ENCODE measurements at places on chromosomes 11 and 22. TPM values are rescaled to one million over a fixed set of nuclear protein-coding genes. Genes with fewer than 3 reads are reported as not detected.

The IL18 gene
- 0.32 TPM for total RNA-seq

The RIMBP3B gene
- 0.31 TPM for total RNA-seq

- DNase-seq: peak; percentile 24
Measured at GRCh38 chr22:38871360-38872171, 450 bp downstream of the CBX6 start.

GRCh38 chr11:65147352-65148075, 13.2 kb upstream of the SYVN1 start:
- DNase-seq: no peak

GRCh38 chr11:59553323-59553722, 42.0 kb downstream of the OR4D9 start:
- DNase-seq: no peak

- DNase-seq: no peak
Measured at GRCh38 chr11:71426413-71426812, 21.8 kb downstream of the DHCR7 start.

The ATG16L2 gene
- 125 TPM for total RNA-seq

DNA sequence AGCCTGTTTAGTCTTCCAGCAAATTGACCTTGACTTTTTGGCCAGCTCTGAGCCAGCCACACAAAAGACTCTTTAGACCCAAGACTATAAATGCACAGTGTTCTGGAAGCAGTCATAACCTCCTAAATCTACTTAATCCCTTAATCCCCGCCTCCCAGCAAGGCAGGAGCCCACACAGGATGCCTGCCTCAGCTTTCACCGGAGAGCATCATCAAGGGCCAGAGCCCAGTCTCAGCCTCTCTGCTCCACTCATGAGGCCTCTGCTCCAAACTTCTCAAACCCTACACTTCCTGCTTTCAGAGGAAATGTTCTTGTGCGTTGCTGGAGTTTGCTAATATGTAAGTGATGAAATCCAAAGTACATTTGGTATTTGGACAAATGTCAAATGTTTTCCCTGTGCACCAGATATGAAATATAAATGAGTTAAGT, 57.9 kb upstream of the FSHB start:
- no peak for DNase-seq

DNA sequence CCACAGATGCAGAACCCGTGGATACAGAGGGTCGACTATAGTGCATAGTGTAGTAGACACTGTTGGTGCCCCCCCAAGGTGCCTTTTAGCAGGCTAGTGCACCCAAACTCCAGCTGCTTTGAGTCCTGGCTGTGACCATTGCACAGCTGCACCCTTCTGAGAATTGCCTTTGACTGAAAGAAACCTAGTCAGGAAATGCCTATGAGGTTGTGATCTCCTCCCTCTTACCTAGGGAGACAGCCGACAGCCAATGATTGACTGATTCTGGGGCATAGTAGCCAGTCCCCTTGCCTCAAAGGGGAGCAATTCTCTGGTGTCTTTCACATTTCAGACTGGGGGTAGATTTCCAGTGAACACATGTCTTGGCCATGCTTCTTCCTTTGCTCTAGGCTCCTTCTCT, 74.2 kb downstream of the DCDC1 start:
- DNase-seq: no peak

The NKAPD1 gene
- total RNA-seq: 23.0 TPM

The MPZL2 gene
- total RNA-seq: 0.69 TPM

The APOA4 gene
- not detected for total RNA-seq

DNA sequence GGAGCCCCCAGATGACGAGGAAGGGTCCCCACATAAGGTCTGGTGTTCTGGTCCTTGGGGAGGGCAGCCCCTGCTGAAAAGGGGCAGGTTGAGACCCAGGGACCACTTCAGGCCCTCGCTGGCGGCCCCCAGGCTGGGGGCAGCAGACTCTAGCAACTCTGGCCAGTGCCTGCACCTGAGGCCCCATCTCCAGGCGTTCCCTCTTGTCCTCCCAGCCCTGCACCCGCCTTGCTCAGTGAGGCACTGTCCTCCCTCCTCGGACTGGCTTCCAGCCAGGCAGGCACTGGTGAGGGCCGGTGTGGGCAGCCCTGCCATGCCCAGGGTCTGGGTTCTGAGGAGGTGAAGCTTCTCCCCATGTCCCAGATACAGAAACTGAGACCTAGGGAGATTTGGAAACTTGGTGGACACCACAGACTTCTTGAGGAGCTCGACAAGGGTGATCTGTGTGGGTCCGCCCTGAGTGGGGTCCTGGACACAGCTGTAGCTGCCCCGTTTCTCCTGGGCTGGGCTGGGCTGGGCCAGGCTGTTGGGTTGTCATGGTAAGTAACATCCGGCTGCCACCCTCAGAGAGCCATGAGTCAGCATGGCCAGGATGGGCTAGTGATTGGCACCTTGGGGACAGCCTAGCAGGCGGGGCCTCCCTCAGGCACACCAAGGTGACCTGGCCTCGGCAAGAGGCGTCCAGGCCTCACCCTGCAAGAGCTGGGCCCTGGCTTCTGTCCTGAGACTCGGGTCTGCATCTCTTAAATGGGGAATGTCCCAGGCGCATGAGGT, 11.1 kb upstream of the PHLDA2 start:
- no peak for DNase-seq

GRCh38 chr11:60394666-60395380, 1.4 kb upstream of the MS4A14 start:
- DNase-seq: no peak

The CASP4 gene
- total RNA-seq: 94.7 TPM

The SLC15A3 gene
- 3.4 TPM for total RNA-seq

GRCh38 chr22:40641269-40641668, 4.8 kb upstream of the MRTFA start:
- no peak for DNase-seq

- no peak for DNase-seq
Measured at GRCh38 chr22:50206599-50206998, 5.8 kb downstream of the SELENOO start.

The UCP3 gene
- 6.6 TPM for total RNA-seq

GRCh38 chr11:22456993-22457762, 119.0 kb downstream of the SLC17A6 start:
- DNase-seq: no peak

DNA sequence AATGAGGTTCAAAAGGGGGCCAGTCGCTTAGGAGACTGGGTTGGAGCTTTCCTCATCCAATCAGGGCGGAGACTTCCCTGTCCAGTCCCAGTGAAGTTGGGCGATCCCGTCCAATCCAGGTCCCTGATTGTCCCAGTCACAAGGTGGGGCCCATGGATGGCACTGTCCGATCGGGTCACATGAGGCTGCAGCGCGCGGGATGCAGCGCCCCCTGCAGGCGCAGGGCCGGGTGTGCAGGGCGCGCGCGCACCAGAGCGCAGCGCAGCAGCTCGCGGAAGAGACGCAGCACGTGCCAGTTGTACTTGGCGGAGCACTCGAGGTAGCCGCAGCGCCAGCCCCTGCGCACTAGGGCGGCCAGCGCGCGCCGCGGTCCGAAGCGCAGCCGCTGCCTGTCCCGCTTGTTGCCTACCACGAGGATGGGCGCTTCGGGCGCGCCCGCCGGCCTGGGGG, 2.3 kb downstream of the RASL10A start:
- no peak for DNase-seq

DNA sequence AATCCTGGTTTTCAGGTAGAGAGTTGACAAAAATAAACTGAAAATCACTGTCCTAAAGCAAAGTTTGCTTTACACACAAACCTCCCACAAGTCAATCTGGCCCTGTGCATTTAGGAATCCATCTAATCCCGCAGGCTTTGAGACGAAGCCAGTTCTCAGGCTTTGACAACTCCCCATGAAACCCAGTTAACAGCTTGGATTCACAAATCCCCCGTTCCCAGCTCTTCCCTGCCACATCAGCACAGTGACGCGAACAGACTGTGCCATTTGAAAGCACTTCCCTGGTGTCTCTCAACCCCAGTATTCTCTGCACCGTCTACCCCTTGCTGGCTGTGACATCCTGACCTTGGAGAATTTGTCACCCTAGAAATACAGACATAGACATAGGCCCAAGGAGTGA, 117.8 kb downstream of the OPCML start:
- no peak for DNase-seq

The MOB2 gene
- 56.4 TPM for total RNA-seq

The APLNR gene
- not detected for total RNA-seq

DNA sequence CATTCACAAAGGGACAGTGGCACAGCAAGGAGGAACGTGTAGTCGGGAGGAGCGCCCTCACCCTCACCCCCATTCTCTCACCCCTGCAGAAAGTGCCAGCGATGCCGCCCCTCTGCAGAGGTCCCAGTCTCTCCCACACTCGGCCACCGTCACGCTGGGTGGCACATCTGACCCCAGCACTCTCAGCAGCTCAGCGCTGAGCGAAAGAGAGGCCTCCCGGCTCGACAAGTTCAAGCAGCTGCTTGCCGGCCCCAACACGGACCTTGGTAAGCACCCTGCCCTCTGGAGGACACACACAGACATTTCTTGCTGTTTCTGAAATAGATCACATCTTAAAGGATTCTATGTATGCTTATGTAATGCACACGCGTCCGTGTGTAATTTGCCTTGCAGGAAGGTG, 34.9 kb downstream of the TBC1D22A start:
- no peak for DNase-seq

- no peak for DNase-seq
Measured at GRCh38 chr22:23224846-23225245, 44.5 kb downstream of the BCR start.

The NFAM1 gene
- total RNA-seq: 0.51 TPM

Measured in naive thymus-derived CD4-positive, alpha-beta T cell (primary cell).